ENCODE measurements at places on chromosomes 7 and 10.

GRCh38 chr10:58943960-58944359 lies 232.5 kb upstream of the PHYHIPL start:
- no peak for DNase-seq

DNA sequence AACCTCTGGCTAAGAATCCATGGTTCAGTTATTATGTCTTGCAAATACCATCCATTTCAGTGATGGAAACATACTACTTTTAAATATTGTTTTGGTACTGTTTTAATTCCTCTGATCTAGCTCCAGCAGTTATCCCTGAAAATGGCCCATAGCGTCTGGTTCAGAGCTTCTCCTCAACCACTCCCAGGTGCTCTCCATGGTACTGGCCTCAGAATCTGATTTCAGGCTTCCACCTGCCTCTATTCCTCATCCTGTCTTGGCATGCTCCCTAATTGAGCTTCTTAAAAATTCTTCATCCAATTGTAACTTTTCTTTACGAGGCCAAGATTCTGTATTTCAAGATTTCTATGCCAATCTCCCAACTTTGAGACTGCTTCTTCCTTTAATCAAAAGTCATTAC lies 236.3 kb downstream of the HTR7 start:
- DNase-seq = no peak

DNA sequence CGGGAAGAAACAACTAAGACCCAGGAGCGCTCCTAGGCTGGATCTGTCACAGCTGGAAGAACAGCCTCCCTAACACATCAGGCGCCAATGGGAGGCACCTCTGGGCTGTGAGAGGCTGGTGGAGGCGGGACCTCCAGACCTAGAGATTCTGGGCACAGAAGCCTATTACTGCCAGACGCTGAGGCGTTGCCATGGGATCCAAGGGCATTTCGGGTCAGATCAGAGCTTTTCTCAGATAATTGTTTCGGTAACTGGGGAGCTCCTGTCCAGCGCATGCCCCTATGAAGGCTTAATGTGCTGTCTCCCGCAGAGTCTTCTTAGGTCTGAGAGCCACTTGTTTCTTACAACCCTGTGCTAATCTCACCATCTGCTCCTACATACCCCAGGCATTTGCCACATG lies 339.2 kb downstream of the ZNF716 start:
- no peak for DNase-seq

GRCh38 chr7:125098377-125098970 lies 168.8 kb upstream of the POT1 start:
- DNase-seq = no peak

GRCh38 chr10:1894912-1895311 lies 157.6 kb upstream of the ADARB2 start:
- no peak for DNase-seq

- no peak for DNase-seq
These were observed 104.5 kb downstream of the PIP4K2A start for GRCh38 chr10:22609719-22610465.

- no peak for DNase-seq
These were observed 620 bp downstream of the ZNF117 start for GRCh38 chr7:64990216-64990615.

- DNase-seq = no peak
These were observed 178.0 kb downstream of the IPMK start for GRCh38 chr10:58089739-58090138.

DNA sequence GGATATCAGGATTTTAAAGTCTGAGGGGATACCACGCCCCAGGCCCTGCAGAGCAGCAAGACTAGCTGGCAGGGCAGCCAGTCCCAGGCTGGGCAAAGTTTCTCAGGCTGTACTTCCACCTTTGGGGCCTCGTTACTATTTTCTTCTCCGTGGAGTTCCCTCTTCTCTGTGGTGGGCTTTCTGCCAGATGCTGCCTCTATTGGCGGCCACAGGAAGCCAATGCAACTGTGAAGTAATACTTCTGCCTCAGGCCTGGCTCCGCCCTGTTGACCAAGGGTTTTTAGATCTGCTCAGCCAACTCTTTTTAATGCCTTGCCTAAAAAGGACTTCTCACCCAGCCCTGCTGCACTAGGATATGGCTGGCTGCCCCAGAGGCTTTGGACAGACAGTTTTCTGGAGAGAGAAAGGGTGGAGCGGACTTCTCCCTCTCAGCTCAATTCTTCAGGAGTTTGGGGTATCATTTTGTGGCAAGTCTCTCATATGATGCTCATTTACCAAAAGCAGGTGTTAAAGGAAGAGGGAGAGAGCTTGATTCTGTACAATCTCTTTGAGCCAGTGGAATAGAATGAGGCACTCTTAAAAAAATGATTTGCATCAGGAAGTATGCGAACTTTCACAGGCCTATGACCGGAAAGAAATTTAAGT lies 67.4 kb downstream of the HHEX start:
- DNase-seq = no peak

DNA sequence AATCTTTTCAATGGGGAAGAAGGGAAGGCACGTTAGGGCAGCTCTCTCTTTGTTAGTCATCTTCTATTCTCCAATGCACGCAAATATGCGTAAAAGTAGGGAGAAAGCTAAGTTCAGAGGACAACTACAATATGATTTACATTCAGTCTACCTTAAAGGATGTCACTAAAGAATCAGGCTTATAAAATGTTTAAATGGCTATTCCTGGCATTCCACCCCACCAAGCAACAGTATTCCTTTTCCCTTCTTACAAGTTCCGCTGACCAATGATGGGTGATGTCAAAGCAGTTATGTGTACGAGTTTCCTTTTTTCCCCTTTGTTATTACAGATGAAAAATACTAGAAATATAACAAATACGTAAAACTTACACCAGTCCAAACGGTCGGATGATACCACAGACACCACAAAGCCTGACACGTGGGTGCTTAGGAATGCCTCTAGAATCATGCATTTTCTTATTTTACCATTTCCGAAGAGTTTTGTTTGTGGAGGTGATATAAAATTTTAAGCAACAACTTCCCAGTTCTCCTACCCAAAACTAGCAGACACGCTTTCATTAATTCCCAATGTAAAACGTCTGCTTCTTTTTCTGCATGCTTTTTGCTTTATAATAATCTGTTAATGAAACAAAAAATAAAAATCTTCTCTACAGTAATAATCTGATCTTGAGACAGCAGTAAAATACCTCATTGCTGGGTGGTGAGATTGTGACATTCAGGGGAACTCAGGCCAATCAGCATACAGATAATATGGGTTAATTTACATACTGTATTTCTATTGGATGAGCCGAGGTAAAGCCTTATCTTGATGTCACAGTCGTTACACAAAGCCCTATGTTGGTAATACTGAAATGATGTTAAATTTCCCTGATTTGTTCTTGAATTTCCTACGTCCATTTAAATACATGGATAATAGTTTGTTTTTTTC lies 708 bp upstream of the GPR85 start:
- no peak for DNase-seq

GRCh38 chr7:155702616-155703015 lies 58.2 kb downstream of the RBM33 start:
- no peak for DNase-seq

- no peak for DNase-seq
These were observed 82.4 kb upstream of the SDK1 start for GRCh38 chr7:3218411-3219225.

GRCh38 chr7:138514044-138514443 lies 54.0 kb downstream of the TRIM24 start:
- no peak for DNase-seq

- DNase-seq = no peak
These were observed 75.3 kb upstream of the TAS2R16 start for GRCh38 chr7:123070702-123071286.

- DNase-seq = peak; percentile 47
These were observed at the start of gene ELAPOR2 for GRCh38 chr7:87059525-87060287. Gene ELAPOR2 (minus strand): TSS chr7:87059654. CDS start chr7:87059513, 141 bp downstream.

GRCh38 chr10:86547296-86547695 lies 25.7 kb upstream of the WAPL start:
- DNase-seq = no peak

DNA sequence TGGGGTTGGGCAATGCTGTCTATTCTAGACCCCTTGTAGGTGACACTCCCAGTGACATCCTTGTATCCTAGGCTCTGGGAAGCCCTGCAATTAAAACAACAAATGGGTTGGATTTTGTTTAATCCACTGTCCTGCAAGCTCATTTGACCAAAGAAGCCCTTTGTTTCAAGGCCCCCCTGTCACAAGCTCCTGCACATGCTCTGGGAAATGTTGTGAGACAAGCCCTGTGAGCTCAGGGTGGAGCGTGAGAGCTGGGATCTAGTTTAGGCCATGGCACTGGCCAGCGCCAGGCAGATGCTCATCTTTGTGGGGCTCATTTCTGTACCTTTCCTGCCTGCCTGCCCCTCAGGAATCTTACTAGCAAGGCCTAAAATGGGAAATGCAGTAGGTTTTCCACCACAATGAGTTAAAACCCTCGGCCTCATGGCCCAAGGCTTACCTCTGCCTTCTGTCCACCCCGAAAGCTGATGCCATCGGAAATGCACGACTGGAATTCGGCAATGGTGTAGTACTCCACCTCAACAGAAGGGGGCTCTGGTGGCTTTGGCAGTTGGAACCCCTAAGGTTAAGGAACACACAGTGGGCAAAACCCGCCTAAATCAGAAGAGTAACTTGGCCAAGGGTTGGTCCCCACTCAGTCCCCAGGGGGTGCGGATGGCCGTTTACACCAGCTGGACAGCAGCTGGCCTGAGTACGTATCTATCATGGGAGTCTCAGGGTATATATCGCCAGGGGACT lies 112.0 kb downstream of the NEURL1 start:
- peak; percentile 89 for DNase-seq

- DNase-seq = no peak
These were observed 257.9 kb downstream of the PTEN start for GRCh38 chr10:88121361-88121760.

- no peak for DNase-seq
These were observed 85.1 kb upstream of the GTF2I start for GRCh38 chr7:74572301-74572979.

- DNase-seq = no peak
These were observed 27.0 kb downstream of the LMOD2 start for GRCh38 chr7:123682690-123683089.

DNA sequence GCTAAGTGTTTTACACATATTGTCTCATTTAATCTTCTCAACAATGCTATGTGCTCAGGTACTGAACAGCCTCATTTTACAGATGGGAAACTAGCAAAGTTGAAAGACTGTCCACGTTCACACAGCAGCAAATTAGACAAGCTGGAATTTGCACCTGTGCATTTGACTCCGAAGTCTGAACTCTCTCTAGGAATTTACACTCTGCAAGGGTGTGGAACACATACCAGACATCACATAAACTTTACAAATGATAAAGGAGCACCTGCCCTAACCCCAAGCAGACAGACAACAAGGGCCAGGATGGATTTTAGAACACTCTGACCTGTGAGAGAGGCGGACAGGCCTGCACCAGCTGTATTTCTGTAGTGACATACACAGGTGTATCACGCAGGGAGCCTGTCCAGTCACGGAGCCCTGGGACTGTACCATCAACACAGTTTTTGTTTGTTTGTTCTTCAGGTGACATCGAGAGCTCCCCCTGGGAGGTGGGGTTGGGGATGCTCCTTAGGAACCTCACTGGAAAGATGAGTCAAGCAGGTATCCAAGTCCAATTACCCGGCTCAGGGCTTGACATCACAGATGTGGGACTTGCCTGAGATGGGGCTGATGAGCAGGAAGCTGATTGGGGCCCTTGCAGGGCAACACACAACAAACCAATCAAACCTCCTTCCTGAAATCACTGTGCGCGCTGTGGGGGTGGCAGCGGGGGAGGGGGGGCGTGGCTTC lies 31.0 kb downstream of the MKI67 start:
- no peak for DNase-seq

DNA sequence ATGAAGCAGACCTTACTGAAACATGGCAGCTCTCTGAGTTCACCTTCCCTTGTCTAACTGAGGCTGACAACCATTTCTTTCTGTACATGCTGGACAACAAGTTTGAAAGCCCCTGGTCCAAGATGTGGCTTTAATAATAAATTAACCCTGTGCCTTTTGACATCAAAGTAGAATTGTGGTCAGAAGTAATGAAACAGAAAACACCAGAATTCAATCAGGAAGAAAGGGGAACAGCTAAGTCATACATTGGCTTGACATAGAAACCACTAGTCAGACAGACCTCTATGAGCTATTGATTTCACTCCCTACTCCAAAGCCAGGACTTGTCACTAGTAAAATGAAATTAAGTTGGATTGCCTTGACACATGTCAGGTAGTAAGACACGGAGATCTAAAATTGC lies 175.2 kb upstream of the ASAH2 start:
- no peak for DNase-seq

DNA sequence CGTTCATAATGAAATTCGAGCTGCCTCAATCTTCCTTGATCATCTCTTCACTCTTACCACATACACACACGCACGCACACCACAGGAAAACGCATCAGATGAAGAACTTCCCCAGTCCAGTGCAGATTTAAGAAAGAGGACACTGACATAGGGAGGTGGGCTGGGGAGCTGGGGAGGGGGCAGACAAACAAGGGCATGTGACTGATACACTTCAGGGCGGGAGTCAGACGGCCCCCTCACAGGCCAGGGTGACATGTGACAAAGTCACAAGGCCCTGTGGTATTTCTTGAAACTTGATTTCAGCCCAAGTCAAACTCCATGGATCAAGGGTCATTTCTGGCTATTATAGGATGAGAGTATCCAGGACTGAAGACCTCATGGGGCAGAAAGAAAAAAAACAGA lies 82.6 kb downstream of the KCNMA1 start:
- no peak for DNase-seq

DNA sequence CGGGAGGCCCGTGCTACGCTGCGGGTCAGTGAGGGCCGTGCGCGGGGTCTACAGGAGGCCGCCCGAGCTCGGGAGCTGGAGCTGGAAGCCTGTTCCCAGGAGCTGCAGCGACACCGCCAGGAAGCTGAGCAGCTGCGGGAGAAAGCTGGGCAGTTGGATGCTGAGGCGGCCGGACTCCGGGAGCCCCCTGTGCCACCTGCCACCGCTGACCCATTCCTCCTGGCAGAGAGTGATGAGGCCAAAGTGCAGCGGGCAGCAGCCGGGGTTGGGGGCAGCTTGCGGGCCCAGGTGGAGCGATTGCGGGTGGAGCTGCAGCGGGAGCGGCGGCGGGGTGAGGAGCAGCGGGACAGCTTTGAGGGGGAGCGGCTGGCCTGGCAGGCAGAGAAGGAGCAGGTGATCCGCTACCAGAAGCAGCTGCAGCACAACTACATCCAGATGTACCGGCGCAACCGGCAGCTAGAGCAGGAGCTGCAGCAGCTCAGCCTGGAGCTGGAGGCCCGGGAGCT lies 7.0 kb downstream of the LZTS2 start:
- no peak for DNase-seq
